CD4-positive, alpha-beta T cell treated with Interleukin-4 for 4 hours (primary cell): ENCODE measurements at places on chromosomes 2 and 18.
A peak's percentile ranks its signal among the peaks of the same experiment; 100 is the strongest.

DNA sequence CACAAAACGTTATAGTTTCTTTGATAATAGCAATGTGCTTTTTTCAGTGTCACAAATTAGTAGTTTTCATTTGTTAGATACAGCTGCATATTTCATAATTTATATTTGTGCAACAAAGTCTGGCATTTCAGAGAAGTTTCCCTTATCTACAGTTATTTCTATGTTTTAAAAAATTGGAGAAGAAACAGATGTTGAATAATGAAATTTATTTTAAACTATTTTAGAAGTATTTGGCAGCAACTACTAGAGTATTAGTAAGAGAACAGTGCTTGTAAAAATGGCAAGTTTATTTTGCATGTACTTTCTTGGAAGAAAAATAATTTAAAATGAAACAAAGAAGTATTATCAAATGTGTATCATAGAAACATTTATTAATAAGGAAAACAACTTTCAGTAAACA lies 68.6 kb upstream of the COL5A2 start:
- no peak for DNase-seq

- DNase-seq, result no peak
Observed at GRCh38 chr2:193867454-193867853, 1672.7 kb upstream of the TMEFF2 start.

- DNase-seq, result no peak
Observed at GRCh38 chr18:22951823-22952222, 18.7 kb downstream of the RBBP8 start.

DNA sequence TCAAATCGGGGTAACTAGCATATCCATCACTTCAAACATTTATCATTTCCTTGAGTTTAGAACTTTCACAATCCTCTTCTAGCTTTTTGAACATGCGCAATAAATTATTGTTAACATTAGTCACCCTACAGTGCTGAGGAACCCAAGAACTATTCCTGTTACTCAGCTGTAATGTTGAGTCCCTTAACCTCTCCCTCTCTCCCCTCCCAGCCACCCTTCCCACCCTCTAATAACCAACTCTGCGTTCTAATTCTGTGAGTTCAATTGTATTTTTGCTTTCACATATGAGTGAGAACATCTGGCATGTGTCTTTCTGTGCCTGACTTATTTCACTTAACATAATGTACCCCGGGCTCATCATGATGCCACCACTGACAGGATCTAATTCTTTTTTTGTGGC lies 78.6 kb upstream of the RANBP2 start:
- DNase-seq, result no peak

DNA sequence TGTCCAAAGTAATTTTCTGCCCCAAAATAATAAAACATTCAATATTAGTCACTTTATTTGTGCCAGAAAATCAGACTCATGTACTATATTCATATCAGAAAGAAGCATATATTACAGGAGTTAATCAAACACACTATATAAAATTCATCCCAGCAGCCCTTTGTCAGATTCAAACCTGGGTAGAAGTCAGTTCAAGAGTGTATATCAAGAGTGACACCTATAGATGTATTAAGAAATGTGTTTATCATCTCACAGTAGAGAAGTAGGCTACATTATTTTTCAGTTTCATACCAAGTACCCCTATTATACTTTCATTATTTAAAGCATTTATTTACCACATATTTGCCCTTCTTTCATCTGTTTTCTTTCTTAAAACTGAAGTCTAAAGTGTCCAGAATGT lies 193.2 kb upstream of the DDX18 start:
- no peak for DNase-seq

DNA sequence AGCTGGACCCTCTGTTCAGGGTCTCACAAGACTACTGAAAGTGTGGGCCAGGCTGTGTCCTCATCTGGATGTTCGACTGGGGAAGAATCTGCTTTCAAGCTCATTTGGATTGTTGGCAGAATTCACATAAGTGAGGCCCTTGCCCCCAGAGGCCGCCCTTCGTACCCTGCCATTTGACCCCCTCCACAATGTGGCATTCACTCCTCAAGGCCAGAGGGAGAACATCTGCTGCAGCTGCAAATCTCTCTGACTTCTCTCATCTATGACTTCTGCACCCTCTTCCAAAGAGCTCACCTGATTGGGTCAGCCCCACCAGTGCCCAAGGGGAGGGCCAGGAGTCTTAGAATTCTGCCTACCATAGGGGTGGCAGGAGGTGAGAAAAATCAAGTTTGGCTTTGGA lies 3.9 kb upstream of the CNDP2 start:
- DNase-seq, result no peak

GRCh38 chr2:19536136-19536535 lies 177.7 kb upstream of the OSR1 start:
- DNase-seq, result no peak

DNA sequence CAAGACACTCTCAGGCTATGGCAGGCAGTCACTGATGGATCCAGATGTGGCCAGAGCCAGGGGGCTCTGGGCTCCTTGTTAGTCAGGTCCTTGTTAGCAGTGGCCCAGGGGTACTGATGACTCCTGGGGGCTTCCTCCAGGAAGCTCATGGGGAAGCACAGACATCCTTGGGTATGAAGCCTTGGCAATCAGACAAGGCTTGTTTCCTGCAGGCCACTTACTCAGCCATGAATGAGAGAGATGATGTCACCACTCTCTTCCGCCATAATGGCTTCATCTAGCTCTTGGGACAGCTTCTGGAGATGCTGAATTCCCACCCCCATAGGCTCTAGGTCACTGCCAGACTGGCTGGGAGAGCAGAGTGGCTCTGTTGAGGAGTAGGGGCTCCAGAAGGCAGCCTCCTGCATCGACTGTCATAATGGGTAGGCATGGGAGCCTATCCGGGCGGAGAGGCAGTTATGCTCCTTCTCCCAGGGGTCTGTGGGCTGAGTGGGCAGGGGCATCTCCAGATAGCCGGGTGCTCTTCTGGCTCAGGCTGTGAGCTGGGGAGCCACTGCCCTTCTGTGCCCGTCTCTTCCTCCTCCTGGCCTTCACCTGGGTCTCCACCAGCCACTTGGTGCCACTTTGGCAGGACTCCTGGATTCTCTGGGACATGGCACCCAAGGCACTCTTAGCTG lies 40.2 kb upstream of the BMPR2 start:
- DNase-seq, result no peak

DNA sequence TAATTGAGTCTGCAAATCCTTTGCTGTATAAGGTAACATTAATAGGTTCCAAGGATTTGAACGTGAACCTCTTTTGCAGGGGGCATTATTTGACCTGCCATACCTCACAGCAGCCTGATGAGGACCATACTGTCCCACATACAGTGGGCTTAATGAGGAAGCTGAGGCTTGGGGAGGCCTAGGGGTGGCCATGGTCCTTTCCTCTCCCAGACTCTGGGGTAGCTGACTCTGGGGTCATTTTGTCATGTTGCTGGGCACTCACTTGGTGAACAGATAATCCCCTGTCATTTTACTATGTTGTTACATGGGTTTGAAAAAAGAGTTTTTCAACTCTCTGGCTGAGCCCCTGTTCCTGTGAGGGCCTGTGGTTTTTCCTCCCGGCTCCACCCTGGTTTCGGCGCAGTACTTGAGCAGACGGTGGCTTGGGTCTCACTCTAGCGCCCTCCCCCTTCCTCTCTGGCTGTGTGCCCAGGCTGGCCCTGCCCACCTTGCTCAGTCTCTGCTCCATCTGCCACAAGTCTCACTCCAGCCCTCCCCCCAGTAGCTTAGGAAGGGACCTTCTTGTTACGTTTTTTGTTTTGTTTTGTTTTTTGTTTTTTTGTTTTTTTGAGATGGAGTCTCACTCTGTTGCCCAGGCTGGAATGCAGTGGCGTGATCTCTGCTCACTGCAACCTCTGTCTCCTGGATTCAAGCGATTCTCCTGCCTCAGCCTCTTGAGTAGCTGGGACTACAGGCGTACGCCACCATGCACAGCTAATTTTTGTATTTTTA lies 21.0 kb downstream of the INPP4A start:
- peak; percentile 85 for DNase-seq

DNA sequence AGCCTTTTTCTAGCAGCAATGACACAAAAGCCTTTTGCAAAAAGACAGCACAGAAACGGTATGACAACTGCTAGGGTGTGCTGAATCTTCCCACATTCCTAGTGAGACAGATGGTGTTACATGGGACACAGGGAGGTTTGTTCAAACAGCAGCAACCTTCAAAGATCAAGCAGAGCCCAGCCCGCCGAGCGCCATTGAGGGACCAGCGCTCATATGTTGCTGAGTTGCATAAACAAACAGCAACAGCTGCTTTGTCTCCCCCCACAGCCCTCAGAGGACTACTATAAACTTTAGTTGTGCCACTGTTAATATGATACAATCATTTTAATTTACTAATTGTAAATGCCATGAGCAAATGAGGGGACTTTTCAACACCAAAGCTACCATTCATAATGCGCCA lies 117.7 kb downstream of the ZEB2 start:
- no peak for DNase-seq

DNA sequence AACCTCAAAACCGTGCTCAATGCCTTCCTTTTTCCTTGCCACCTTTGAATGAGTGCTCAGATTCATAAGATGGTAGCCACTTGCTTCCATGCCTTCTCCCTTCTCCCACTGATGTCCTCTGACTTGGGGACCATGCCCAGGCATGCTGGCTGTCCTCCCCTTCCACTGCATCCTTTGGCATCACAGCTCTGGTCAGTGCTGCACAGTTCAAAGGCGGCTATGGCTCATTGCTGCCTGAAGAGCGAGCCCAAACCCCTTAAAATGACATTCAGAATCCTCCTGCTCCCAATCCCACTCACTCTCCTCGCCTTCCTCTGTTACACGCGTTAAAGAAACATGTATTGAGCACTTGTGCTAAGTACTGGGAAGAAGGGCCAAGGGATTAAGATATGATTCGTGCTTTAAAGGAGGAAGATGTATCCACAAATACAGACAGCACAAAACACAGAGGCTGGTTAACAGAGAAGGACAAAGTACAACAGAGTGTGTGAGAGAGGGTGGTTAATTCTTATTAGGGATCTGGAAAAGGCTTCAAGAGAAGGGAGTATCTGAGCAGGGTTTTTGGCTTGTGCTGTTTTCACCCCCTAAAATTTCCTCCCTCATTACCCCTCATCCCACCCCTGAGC lies 81.8 kb downstream of the CERKL start:
- no peak for DNase-seq

GRCh38 chr2:137969418-137969765 lies 5.1 kb downstream of the HNMT start:
- no peak for DNase-seq

DNA sequence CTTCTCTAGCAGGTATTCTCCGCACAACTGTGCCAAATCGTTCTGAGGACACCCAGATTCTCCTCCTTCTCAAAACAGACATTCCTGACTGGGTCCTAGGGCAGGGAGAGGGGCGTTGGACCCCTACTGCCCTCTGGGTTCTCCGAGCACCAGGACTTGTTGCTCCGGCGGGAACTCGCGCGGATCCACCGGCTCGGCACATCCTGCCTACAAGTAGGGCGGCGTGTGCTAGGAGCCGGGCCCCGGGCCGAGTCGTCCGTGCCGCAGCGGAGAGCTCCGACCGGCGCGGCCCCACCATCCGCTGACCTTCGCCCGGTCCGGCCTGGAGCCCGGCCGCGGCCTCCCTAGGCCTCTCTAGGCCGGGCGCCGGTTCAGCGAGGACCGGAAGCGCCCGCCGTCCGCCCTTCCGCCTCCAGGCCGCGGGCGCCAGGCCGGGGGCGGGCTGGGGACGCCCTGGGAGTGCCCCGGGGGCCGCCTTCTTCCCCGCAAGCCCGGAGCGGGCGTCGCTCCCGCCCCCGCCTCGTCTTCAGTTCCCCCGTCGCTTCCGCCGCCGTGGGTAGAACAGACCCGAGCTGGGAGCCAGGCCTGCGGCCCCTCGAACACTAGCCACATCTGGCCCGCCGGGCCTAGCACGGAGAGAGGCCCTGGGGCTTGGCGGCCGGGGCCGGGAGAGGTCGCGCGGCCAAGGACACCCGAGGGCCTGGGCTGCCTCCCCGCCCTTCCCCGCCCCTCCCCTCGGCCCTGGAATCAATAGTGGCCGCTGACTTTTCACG lies 7.6 kb upstream of the ONECUT2 start:
- DNase-seq, result no peak

DNA sequence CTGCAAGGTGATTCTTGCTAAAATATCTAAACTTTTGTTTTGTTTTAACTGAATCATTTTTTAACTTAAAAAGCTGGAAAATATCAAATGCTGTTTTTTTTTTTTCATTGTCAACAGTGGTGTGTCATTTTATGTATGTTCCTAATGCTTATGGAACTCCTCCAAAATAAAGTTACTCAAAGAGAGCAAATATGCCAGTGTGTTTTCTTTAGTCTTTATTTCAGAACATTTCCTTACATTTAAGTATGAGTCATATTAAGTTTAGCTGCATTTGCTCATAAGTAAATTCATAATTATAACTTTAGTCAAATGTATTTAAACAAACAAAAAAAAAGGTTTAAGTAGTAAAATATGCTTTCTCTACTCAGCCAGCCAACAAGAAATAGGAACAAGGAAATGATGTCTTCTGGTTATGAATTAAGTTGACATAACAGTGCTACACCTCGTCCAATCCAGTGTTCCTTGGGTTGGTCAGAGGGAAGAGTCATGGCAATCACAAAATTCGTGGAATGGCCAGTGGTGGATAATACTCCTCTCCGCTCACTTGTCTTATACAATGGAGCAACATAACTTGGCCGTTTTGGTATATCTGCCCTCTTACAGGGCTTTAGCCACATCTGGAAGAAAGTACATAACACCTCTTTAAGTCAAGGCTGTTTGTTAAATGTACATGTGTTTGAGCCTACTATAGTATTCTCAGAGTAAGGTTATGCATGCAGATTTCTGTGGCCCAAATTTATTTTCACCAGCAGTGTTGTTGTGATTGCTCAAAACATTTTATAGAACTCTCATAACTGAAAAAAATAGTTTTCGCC lies 80.7 kb downstream of the SLC39A10 start:
- no peak for DNase-seq

- no peak for DNase-seq
Observed at GRCh38 chr2:145807554-145807953, 1287.6 kb upstream of the ZEB2 start.

- no peak for DNase-seq
Observed at GRCh38 chr2:170236680-170237047, 58.7 kb downstream of the MYO3B start.

- DNase-seq, result no peak
Observed at GRCh38 chr2:109633284-109633961, 19.3 kb downstream of the SOWAHC start.

- DNase-seq, result peak; percentile 27
Observed at GRCh38 chr2:25790074-25790790, 88.1 kb downstream of the ASXL2 start.

GRCh38 chr2:129721846-129722245 lies 257.6 kb upstream of the RAB6C start:
- no peak for DNase-seq
